ENCODE measurements at places on chromosomes 3 and 15.
A peak's percentile ranks its signal among the peaks of the same experiment; 100 is the strongest.

GRCh38 chr3:159978353-159978752, 10.3 kb upstream of the IL12A start:
- no peak for DNase-seq

DNA sequence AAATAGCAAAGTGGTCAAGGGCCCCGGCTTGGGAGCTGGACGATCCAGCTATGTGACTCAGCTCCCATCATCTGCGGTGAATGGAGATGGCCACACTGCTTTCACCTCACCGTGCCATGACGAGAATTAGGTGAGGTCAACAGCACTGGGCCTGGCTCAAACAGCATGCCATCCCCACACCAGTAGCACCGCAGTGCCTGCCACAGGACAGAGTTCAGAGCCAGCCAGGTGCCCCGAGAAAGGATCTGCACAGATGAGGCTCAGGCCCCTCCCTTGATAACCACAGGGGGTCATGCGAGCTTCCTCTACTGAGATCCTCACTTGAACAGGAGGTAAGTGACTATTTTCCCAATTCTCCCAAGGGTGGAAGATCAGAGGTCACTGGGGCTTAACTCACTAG, 29.4 kb downstream of the ZXDC start:
- DNase-seq = no peak

DNA sequence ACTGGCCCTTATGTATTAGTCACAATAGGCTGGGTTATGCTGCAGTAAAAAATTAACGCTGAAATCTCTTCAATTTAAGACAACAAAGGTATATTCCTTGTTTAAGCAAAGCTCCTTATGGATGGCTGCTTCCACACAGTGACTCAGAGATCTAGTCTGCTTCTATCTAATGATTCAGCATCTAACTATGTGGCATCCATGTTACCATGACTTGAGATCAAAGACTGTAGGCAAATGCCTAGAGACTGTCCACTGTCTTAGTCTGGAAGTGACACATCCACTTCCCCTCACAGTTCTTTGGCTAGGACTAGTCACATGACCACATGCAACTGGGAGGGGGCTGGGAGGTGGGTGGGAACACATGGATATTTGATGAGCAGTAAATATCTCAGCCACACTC, 61.3 kb upstream of the PSMD6 start:
- DNase-seq = peak; percentile 99

GRCh38 chr3:87044846-87045245, 53.9 kb upstream of the VGLL3 start:
- DNase-seq = no peak

GRCh38 chr15:40239693-40240618, 1.1 kb downstream of the PAK6 start:
- DNase-seq = peak; percentile 40

DNA sequence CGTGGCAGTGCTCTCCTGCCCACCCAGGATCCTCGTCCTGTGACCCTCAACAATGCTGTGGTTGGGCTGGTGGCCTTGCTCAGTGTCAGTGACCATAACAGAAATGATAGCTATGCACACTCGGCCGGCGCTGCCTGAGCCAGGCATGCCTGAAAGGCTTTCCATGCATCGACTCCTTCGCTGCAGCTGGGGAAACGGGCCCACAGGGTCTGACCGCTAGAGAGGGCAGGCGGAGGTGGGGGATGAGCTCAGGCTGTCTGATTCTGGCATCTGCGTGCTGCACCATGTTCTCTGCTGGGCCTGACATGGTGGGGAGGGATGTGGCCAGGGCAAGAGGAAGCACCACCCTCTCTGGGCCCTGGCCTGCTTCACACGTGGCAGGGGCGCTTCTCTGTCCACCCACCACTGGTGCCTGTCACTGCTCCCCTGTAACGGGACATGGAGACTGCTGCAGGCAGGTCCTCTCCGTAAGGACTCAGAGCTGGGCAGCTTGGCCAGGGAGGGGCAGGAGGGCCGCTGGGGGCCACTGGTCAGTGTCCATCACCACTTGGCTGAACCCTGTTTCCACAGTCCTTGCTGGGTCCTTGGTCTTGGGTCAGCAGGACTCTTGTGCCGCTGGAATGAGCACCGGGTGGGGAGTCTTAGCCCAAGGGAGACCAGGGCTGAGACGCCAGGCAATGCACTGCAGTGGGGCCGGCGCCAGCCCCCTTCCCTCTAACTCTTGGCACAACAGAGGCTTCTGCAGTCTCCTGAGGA, 64.1 kb upstream of the RPL32 start:
- DNase-seq = no peak

GRCh38 chr3:20743553-20744321, 557.7 kb upstream of the SGO1 start:
- DNase-seq = no peak

- DNase-seq = no peak
Observed at GRCh38 chr3:121545049-121545573, 677 bp downstream of the POLQ start.

DNA sequence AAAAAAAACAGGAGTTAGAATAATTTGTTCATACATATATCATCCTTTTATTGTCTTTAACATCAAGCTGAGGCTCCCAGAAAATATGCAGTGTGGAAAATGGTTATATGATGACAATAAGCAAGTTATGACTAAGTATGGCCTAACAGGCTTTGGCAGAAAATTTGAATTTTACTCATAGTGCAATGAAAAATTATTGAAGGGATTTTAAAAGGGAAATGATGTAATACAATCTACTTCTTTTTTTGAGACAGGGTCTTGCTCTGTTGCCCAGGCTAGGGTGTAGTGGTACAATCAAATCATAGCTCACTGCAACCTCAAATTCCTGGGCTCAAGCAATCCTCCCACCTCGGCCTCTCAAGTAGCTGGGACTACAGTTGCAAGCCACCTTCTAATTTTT, 78.7 kb downstream of the FAIM start:
- DNase-seq = no peak

Measured in renal cortical epithelial cell (primary cell).